Stimulated activated CD4-positive, alpha-beta T cell treated with anti-CD3 and anti-CD28 coated beads, Interleukin-2, amount 100 ng/mL, for 4 hours (primary cell): ENCODE measurements at places on chromosomes 4 and X.

- no peak for DNase-seq
These were observed 332.7 kb downstream of the PRDM5 start for GRCh38 chr4:120589787-120590186.

DNA sequence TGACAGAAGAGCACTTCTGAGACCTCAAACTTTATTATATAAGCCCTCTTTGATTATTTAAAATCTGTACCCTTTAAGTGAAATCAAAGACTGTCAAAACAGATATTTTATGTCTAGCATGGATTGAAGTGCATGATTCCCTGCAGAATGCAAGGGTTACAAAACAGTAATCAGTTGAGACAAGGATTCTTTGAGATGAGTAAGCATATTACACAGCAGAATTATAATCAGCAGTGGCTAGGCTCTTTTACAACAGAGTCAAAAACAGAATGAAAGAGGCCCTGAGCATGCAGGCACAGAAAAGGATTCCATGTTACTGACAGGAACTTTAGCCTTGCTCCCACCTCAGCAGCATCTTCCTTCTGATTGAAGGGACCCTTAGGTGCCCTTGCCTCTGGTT, 487.9 kb upstream of the GALNT7 start:
- no peak for DNase-seq

GRCh38 chr4:61921920-61922319, 721.8 kb downstream of the ADGRL3 start:
- no peak for DNase-seq

DNA sequence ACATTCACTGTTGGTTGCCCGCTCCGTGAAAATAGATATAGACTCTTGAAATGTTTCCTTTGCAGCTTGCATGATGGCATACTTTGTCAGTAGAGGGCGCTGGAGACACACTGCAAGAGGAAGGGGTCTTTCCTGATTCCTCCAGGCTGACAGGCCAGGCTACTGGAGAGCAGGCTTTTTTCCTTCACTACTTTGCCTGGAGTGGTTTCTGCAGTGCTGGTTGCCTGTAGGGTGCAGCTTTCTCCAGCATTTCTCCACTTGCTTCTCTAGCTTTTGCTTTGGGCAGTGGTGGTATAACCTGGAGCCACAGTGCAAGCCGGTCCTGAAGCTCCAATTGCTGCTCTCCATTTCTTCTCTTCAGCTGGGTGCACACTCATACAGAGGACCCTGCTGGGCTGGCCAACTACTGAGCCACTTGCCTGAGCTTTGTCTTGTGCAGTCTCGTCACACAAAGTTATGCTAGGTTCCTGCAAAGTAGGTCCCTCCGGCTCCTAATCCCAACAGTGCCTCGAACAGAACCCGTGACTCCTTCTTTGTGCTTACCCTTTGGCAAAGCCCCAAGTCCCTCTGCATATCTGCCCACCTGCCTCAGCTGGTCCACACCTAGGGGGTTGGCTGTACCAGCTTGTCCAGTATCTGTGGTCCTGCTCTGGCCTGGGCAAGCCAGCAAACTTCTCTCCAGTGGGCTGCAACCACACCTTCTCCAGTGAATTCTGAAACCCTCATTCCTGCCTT, 46.3 kb downstream of the RASSF6 start:
- DNase-seq: no peak

DNA sequence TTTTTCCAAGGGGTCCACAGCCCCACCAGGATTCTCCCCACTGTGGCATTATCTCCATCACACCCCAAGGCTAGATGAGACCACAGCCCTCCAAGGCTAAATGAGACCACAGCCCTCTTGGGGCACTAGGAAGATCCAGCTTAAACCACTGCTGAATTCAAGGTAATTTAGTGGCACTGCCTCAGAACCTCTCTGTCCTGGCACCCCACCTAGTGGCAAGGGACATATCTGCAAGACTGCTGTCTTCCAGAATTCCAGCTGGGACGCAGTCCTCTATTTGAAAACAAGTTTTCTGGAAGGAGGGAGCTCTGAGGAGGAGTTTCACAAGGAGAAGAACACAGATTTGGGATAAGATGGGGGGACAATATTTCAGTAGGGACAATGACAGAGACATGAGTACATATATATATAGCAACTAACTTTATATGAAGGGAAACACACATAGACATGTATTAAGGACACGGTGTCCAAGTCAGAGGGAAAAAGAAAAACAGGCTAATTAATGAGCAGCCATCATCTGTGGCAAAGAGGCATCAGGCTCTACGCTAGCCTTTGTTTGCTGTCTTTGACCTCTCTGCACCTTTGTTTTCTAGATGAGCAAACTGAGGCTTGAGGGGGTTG, 9.3 kb downstream of the CETN2 start:
- DNase-seq: no peak

DNA sequence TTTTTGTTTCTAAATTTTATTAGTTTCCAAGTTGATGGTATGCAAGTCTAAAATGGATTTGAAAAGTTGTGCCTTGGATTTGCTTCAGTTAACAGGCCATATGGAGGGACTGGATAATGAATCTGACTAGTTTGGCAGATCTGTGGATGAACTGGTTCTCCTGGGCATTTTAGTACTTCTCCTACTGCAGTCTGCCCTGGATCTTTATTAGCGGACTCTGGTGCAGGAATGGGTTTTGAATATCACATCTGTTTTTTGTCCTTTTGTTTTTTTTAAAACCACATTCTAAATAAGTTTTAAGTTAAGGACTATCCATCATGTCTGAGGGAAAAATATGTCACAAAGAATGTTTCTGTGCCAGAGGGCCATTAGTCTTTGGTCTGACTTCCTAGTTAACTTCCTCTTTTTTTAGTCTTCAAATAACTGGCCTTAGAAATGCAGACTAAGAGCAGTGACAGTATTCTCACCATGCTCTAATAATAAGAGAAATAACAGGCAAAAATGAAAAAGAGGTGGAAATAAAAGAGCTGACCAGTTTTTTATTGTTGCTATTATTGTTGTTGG, 13.9 kb upstream of the DCK start:
- no peak for DNase-seq

- DNase-seq: no peak
These were observed 218.5 kb upstream of the FGF13 start for GRCh38 chrX:138929926-138930582.

DNA sequence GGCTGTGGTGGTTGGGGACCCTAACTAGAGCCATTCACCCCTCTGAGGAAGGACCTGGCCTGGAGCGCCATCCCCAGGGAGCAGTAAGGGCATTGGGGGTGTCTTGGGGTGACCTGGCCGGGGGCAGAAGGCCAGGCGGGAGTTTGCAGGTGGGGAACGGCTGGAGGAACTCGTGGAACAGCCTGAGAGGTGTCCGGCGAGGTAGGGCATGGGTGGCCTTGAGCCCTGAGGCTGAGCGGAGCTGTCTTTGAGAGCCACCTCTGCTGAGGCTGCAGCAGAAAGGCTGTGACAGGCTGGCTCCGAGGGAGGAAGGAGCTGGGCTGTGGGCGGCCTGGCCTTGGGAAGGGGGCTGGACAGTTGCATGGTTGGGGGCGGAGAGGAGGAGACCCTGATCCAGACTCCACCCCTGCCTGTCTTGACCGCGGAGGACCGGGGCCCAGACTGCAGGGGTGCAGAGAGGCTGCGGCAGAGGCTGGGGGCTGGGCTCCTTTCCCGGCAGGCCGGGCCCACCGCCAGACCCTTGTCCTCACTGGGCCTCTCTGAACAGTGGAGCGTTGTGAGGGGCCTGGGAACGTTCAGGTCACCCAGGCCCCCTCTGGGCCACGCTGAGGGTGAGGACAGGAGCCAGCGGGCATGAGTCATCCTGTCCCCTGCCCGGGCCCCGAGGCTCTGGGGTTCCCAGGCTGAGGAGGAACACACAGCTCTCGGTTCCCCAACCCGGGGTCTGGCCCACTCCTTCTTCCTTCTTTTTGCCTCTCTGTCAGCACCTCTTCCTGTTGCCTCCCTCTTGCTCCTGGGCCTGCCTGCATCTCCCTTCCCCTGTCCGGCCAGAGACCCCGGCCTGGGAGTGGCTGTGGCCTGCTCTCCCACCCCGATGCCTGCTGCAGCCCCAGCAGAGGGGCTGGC, 8.1 kb downstream of the SH3BP2 start:
- DNase-seq: no peak

DNA sequence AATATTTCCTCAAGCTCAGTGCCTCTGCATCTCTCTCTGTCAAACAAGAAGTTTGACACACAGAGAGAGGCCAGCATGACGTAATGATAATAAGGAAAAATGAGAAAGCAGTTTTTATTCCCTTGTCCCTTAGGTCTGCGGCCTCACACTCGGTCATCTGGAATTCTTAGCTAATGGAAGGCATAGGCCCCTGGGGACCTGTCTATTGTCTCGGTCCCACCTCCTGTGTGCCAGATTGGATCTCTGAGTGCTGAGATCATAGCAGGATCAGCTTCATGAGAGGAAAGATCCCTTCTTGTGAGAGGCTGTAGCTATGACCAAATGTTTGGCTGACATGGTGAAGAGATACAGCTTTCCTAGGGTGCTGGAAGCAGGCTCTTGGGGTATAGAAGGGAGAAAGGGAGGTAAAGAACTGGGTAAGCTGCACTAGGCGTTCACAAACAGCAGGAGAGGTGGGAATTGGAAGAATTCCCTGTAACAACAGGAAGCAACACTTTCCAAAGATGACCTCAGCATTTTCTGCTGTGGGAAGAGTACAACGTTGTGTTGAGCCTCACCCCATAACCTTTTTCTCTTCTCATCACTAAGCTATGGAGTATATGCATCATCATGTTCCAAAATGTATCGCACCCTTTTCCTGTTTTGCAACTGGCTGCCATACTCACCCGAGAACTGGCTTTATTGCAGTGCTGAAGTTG, 20.2 kb downstream of the TMEM31 start:
- DNase-seq: no peak

- DNase-seq: no peak
These were observed 881.0 kb downstream of the PCDH18 start for GRCh38 chr4:136651278-136651667.

DNA sequence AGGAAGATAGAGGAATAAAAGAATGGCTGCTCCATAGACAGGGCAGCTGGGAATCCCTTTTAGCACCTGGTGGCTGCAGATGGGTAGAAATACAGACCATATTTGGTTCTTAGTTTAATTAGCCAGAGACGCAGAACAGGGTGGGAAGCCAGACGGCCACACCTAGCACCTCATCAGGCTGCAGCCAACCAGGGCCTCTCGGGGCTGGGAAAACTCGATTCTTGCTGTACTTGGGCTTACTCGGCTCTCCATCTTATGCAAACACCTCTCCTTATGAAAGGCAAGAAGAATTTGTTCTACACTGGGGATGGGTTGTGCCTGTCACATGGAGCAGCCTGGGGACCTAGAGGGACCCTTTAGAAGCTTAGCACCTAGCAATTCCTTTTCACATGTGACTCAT, 19.7 kb downstream of the IRAK1 start:
- DNase-seq: no peak

DNA sequence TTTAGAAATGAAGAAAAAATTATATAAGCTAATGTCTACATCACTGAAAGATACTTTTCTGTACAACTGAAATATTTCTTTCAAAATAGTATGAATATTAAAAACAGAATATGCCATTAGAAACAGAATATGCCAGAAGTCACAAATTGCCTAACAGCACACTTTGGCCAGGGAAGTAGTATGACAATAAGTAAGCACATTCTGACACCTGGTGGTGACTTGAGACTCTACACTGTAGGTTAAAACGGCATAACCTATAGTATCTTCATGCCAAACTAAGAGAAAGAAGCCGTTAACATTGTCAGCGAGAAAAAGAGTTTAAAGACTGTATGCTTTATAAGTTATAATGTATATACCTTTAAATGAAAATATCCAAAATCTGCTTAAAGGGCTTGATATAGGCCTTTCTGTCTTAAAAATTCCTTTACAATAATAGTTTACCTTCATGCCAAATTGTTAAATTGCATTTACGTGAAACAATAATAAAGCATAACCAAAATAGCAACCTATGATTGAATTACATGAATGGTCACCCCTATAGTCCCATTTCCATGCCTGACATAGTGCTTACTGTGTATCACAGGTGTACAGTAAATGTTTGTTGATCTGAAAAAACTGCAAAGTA, 32.8 kb downstream of the FAM13A start:
- DNase-seq: peak; percentile 56

DNA sequence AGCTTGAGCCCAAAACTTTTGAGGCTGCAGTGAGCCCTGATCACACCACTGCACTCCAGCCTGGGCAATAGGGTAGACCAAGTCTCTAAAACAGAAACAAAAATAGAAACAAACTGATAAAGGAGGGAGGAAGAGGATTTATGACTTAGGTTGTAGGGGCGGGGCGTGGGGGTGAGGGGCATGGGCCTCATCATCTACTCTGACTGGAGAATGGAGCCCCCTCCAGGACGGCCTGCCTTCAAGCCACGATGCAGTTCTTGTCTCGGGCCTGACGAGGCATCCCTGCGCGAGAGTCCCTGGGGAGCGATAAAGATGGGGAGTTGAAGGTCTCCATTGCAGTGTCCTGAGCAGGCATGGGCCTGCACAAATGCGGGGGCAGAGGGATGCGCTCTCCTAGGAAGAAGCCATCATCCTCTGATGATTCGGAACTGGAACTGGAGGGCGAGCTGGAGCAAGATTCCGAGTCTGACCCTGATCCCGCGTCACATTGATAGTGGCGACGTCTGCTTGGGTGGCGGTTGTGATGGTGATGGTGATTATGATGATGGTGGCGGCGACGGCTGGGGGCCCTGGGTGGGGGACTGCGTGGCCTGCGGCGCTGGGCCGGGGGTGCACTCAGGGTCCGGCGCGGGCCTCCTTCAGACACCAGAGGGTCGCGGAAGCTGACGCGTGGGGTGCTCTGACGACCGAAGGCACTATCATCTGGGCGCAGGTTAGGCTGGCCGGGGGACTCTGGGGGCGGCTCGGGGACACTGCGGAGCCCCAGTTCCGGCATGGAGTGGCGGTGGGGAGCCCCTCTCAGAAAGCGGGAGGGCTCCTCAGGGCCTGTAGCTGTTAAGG, 4.0 kb downstream of the PLP2 start:
- DNase-seq: no peak

GRCh38 chr4:83809581-83809980, 273.7 kb downstream of the GPAT3 start:
- DNase-seq: no peak

- DNase-seq: no peak
These were observed 59.8 kb upstream of the GPM6B start for GRCh38 chrX:13876652-13877051.

GRCh38 chr4:5759236-5760075, 48.5 kb downstream of the EVC start:
- DNase-seq: no peak

DNA sequence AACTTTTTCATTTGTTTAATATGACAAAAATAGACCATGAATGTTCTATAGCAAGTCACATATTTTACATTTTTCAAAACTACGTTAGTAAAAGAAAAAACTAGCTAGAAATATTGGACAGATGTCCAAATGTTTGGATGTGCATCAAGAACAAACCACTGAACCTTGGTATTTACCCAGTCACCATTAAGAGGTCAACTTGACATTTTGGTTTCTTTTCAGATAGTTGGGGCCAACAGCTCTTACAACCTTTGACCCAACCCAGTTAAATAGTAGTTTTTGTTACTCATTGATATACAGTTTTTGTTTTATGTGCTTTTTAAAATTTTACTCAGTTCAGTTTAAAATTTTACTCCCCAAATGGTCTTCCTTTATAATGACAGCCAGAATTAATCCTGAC, 238.7 kb upstream of the TET2 start:
- no peak for DNase-seq
